RWPE1 (cell line): ENCODE measurements at places on chromosomes 6 and 20.

GRCh38 chr6:53045891-53046673 is 19.1 kb upstream of the FBXO9 start:
- DNase-seq: no peak

DNA sequence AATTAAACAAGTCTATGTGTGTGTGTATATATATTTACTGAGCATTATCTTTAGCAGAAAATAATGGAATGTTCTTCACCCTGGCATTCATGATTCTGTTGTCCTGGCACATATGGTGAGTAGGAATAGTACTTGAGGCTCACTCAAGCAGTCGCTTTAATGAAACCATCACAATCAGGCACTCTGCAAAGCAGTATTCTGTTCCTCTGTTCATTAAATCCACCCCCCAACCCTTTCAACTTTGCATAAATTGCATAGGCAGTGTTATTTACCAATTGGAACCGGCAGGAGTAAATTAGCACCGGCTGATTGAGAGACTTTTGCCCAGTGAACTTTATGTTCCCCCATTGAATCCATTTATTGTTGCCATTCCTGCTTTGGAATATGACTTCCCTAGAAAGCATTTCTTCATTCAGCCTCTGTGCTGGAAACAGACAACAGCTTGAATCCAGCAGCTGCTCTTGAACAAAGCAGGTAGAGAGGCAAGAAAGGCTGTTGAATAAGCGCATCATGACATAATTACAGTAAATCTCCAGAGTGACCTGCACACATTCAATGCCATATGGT is 268.0 kb upstream of the RNF217 start:
- DNase-seq: no peak

DNA sequence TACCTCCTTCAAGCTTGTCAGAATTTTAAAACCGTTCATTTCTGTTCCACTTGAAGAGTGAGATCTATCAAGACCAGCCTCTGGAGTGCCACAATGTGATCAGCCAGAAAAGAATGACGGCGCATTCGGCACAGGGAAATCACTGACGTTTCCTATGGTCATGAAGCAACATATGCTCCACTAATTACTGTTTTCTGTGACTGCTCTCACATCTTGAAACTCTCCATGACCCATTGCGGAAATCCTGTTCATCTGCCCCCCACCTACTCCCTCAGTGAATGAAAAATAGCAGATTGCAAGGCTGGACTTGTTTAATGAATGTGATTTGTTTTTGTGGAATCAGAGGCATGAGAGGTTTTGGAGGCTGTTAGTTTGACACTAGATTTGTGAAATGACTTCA is 53.2 kb downstream of the SAMD5 start:
- DNase-seq: no peak

DNA sequence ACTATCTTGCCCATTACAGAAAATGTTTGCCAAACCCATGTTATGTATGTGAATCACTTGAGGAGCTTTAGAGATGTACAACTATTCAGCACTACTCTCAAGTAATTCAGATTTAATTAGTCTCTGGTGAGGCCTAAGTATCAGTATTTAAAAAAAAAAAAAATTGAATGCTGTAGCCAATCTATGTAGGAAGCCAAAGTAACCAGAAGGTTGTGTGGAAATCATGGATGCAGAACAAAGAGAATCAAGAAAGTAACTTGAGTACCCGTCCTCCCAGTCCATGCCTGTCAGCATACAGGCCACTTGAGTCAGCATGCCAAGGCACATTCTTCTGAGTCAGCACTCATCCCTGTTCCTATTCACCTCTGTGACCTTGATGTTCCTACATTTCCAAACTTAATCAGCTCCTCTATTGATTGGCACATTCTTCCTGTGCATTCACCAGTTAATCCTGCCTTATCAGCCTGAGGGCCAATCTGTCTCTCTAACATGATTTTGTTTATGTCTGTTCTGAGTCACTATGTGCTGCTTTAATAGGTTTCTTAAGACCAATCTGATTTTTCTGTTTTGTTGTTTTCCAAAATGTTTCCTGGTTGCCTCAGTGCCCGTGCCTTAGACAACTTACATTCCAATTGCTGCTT is 165.6 kb downstream of the KCNQ5 start:
- peak; percentile 89 for DNase-seq

GRCh38 chr6:105357165-105357564 is 45.7 kb downstream of the PREP start:
- DNase-seq: no peak

- no peak for DNase-seq
Measured at GRCh38 chr6:129866256-129866655, 5.1 kb upstream of the TMEM244 start.

- no peak for DNase-seq
Measured at GRCh38 chr6:109083657-109084056, 11.0 kb downstream of the SESN1 start.
